NK-92 treated with Interleukin-12 subunit alpha and Interleukin-12 subunit beta, amount 100 ng/mL, for 24 hours (cell line): ENCODE measurements at places on chromosomes 5 and 9.

DNA sequence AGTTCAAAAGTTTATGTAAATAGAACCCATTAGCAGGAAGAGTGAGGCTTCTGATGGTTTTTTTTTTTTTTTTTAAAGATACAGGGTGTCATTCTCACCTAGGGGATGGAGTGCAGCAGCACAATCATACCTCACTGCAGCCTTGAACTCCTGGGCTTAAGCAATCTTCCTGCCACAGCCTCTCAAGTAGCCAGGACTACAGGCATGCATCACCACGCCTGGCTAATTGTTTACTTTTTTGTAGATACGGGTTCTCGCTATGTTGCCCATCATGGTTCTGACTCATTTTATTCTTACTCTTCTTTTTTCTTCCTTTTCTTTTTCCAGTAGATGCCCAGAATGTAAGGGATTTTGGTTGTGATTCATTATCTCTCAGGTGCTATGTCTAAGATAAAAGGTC is 201.1 kb downstream of the NNT start:
- DNase-seq, result no peak

DNA sequence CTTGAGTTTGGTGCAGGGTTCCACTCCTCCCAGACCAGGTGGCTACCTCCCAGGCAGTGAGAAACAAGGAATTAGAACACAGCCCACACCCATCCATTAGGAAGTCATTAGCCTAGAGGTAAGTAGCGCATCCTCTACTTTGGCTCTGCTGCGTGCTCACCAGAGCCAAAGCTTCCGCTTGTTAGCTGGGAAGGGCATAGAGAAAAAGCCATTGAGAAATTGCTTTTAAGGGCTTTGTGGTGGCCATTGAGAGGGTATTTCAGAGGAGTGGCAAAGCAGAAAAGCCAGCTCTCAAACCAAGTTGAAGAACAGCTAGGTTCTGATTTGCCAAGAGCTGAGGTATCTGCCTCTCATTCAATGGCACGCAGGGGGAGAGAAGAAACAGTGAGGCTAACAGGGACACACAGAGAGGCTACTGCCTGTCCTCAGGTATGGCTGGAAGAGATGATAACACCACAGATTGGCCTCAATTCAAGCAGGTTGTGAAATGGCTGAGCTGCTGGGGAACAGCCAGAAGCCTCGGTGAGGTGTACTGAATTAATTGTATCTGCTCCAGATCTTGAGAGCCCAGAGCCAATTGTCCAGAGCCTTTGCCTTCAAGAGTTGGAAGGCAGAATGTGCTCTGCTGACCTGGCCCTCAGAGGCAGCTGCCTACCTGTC is 119.4 kb downstream of the NTRK2 start:
- DNase-seq, result no peak

GRCh38 chr9:136777359-136777758 is 13.0 kb upstream of the LCN15 start:
- DNase-seq, result no peak

GRCh38 chr9:123669346-123669745 is 260.6 kb downstream of the DENND1A start:
- no peak for DNase-seq

GRCh38 chr5:76861612-76862011 is 11.8 kb downstream of the S100Z start:
- no peak for DNase-seq

DNA sequence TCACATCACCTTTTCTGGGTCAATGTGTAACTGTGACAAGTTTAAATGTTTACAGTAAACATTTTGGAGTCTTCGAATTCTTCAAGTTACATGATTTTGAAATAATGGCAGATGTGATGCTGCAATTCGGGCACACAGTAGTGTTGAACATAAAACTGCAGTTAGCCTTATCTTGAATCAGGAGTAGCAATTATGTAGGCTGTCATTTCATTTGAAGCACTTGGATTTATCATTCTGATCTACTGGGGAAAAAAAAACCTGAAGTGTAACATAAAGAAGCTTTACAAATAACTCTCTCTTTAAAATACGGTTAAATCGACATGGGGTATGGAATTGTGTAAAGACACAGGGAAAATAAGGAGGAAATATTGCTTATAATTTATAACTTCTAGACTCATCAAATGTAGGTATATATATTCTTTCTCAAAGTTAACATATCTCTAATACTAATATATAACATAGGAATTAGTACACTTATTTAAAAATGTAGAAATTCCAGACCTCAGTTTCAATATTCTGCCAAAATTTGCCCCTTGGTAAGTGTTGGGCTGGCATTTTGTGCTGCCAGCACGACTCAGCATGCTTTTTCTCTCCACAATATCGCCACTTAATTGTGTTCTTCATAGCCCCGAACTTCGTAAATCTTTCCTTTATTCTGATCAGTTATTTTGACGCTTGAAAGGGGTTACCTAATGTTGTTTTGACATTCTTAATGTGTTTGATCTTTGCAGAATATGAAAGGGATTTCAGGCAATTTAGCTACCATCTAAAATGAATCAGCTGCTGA is 226.7 kb downstream of the PRR16 start:
- no peak for DNase-seq

GRCh38 chr9:83544002-83544698 is 5.9 kb upstream of the FRMD3 start:
- DNase-seq, result no peak

GRCh38 chr9:90853945-90854344 is 52.3 kb downstream of the SYK start:
- DNase-seq, result no peak

GRCh38 chr5:665541-665955 is 27.6 kb downstream of the TPPP start:
- DNase-seq, result no peak

GRCh38 chr5:143573568-143574170 is 170.2 kb upstream of the NR3C1 start:
- no peak for DNase-seq

DNA sequence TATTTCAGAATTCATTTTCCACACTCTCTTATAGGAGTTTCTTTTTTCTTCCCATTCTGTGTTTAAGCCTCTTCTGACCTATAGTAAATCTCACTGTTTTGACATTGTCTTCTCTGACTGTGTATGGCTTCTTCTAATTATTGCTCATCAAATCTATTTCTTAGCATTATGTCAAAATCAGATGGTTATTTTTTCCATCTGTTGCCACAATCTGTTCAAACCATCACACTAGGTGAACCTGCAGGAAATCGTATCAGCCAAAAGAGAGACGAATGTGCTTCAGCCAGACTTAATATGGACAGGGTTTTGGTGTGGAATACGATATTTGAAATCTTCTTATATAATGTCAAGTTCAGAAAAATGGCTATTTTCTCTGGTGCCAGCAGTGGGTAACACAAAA is 15.9 kb upstream of the SEMA4D start:
- DNase-seq, result no peak

DNA sequence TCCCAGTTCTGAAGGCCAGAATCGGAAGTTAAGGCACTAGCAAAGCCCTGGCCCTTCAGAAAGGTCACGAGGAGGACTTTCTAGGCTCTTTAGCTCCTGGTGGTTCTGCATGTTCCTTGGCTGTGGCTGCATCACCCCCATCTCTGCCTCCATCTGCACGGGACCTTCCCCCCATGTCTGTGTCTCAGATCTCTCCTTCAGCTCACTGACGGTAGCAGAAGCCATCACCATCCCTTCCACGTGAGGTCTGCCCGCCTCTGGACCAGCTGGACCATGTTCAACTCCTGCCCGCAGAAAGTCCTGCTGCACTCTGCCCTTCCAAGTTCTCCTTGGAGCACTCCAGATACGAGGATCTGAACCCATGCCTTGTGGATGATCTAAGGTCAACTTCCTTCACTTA is 242.9 kb upstream of the IRX1 start:
- no peak for DNase-seq

- no peak for DNase-seq
Observed at GRCh38 chr9:133543772-133544467, 9.4 kb downstream of the ADAMTSL2 start.

GRCh38 chr5:155189981-155190380 is 176.4 kb downstream of the KIF4B start:
- no peak for DNase-seq

- no peak for DNase-seq
Observed at GRCh38 chr5:172035049-172035448, 28.6 kb upstream of the FBXW11 start.

DNA sequence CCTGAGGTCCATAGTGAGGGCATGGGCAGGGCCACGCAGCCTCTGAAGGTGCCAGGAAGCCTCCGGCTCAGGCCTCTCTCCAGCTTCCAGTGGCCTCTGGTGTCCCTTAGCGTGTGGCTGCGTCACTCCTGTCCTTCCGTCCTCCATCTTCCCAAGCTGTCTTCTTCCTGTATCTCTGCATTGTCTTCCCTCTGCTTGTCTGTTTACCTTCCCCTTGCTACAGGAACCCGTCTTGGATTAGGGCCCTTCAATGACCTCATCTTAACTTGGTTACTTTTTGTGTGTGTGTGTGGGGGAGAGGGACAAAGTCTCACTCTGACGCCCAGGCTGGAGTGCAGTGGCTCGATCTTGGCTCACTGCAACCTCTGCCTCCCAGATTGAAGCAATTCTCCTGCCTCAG is 14.4 kb downstream of the ASS1 start:
- no peak for DNase-seq

- DNase-seq, result no peak
Observed at GRCh38 chr9:134125413-134126095, 10.3 kb upstream of the WDR5 start.

- no peak for DNase-seq
Observed at GRCh38 chr9:84593352-84593751, 76.2 kb upstream of the NTRK2 start.
